Bladder microvascular endothelial cell (primary cell): ENCODE measurements at places on chromosomes 13 and 19. TPM values are rescaled to one million over a fixed set of nuclear protein-coding genes. Genes with fewer than 3 reads are reported as not detected.

The ZNF256 gene
- total RNA-seq: 4.0 and 5.5 TPM in 2 replicates

The VSTM2B gene
- not detected in 2 replicates for total RNA-seq

The GADD45B gene
- total RNA-seq: 32.2 and 192 TPM in 2 replicates

The EXOC3L2 gene
- total RNA-seq: 0.69 and 3.4 TPM in 2 replicates

The FFAR3 gene
- 0.19 TPM in 1 of 2 replicates, not detected in the other for total RNA-seq

The URAD gene
- not detected in 2 replicates for total RNA-seq

The SLC15A1 gene
- total RNA-seq: not detected in 2 replicates

The ATXN8OS gene
- not detected in 2 replicates for total RNA-seq

The SERPINE3 gene
- not detected in 2 replicates for total RNA-seq

The AKT2 gene
- 20.2 and 44.6 TPM in 2 replicates for total RNA-seq

The NPAS1 gene
- total RNA-seq: under 0.01 TPM in 1 of 2 replicates, not detected in the other

The NCAN gene
- total RNA-seq: not detected in 2 replicates

The ZNF439 gene
- 1.8 and 2.3 TPM in 2 replicates for total RNA-seq

The MUC16 gene
- not detected in 2 replicates for total RNA-seq

The LAIR1 gene
- total RNA-seq: not detected in 2 replicates

The CEACAM8 gene
- not detected in 2 replicates for total RNA-seq

The METTL21C gene
- not detected in 2 replicates for total RNA-seq

The FREM2 gene
- total RNA-seq: under 0.01 TPM in 1 of 2 replicates, not detected in the other

The PRR36 gene
- total RNA-seq: 0.13 TPM in 1 of 2 replicates, not detected in the other

The CCDC70 gene
- total RNA-seq: not detected in 2 replicates

The OR4F17 gene
- not detected in 2 replicates for total RNA-seq

The FBXO27 gene
- total RNA-seq: 1.1 and 1.8 TPM in 2 replicates

The B3GNT8 gene
- 0.97 and 1.1 TPM in 2 replicates for total RNA-seq

The ZNF77 gene
- total RNA-seq: 5.7 and 5.9 TPM in 2 replicates

The ZNF829 gene
- total RNA-seq: 0.81 and 2.1 TPM in 2 replicates

The MBD3 gene
- total RNA-seq: 81.1 and 156 TPM in 2 replicates

The ELAVL1 gene
- 15.5 and 81.9 TPM in 2 replicates for total RNA-seq

The F10 gene
- 0.13 TPM in 1 of 2 replicates, not detected in the other for total RNA-seq

The CYP2A7 gene
- total RNA-seq: not detected in 2 replicates

The PPAN gene
- total RNA-seq: 21.0 and 28.9 TPM in 2 replicates
